ENCODE measurements at places on chromosomes 1 and 21.
A peak's percentile ranks its signal among the peaks of the same experiment; 100 is the strongest.

- DNase-seq = no peak
Measured at GRCh38 chr1:12581179-12581578, 36.8 kb downstream of the DHRS3 start.

DNA sequence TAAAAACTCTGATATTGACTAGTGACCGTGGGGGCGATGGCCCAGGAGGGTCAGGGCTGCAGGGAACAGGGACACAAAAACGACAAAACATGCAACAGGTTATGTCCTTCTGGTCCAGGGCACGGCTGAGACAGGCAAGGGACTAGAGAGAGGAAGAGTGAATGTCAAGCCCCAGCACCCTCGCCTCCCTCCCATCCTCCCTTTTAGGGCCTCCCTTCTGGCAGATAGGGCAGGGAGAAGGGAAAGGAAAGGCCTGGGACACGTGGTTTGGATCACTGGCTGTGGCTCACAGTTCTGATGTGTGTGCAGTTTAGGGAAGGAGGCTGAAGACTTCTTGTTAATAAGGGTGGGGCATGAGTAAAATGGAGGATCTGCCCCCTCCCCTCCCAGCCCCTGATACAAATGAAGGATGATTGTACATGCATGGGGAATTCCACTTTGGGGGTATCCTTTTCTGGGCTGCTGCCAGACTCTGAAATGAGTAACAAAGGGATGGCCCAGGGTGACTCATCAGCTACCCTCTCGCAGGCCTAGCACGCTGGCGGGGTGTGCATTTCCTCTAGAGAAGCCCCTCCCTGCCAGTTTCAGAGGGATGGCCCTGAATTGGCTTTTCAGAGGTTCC is 14.2 kb downstream of the CAPN2 start:
- peak; percentile 91 for DNase-seq

DNA sequence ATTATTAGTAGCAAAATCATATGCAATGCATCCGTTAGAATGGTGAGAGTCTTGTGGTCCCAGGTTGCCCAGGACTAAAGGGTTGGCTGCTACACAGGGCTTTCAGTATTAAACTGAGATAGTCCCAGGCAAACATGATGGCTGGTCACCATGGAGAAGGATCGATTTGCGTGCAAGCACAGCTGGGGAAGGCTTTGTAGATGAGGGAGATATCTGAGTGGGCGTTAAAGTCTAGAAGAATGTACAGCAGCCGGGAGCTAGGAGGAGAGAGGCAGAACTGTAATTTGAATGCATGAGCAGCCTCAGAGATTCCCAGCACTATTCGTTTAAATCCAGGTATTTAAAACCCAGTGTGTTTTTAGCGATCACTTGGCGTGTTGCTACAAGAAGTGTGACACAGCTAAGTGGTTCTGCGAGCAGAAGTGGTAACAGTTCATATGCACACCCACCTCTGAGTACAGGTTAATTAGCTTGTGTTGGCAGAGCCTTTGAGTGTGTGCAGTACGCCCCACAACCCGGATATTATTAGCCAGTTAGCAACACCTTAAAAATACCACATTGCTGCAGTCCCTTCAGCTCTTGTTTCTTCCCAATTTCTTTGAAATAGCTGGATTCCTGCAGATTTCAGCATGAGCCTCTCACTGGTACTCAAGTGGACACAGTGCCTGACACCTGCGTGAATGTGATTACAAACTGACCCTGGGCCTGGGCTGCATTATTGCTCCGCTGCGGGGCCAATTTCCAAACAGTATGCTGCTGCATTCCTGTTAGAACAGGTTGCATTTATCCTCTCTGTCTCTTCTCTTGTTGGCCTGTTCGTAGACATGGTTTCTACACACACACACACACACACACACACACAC is 67.2 kb upstream of the SCAF4 start:
- DNase-seq = no peak

DNA sequence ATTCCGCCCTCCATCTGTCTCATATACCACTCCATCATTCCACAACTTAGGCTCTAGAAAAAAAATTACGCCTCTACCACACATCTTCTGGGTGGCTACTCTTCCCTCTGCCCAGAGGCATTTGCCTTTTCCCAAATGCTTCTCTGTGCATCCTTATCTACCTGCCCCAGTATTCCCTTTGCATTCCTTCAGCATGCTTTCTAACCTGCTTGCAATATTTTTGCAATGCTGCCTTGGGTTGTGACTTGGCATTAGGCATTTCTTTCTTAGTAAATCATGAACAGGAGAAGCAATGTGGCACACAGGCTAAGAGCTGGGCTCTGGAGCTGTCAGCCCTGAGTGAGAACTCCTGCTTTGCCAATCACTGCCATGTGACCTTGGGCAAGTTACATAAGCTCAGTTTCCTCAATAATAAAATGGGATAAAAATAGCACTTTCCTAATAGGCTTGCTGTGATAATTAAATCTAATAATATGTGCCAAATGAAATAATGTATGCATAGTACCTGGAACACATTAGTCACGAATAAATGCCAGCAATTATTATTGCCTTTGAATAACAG is 276.0 kb downstream of the ASTN1 start:
- no peak for DNase-seq

DNA sequence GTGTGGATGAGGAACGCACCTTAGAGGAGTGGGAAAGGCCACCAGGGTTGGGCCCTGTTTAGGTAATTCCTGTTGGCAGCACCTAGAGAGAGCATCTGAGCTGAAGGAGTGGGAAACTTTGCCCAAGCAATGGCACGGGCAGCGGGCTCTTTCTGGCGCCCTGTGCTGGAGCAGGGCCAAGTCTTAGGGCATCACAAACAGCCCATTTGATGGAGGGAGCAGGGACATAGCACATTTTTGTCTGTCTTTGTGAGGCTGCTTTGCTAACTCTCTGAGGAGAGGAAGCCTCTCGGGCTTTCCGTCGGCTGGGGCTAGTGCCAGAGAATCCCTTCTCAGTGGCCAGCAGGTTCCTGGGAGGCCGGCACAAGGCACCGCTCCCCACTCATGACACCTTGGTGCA is 22.5 kb upstream of the CNTN2 start:
- DNase-seq = no peak

- no peak for DNase-seq
Measured at GRCh38 chr1:53306168-53306567, 21.7 kb downstream of the LRP8 start.

DNA sequence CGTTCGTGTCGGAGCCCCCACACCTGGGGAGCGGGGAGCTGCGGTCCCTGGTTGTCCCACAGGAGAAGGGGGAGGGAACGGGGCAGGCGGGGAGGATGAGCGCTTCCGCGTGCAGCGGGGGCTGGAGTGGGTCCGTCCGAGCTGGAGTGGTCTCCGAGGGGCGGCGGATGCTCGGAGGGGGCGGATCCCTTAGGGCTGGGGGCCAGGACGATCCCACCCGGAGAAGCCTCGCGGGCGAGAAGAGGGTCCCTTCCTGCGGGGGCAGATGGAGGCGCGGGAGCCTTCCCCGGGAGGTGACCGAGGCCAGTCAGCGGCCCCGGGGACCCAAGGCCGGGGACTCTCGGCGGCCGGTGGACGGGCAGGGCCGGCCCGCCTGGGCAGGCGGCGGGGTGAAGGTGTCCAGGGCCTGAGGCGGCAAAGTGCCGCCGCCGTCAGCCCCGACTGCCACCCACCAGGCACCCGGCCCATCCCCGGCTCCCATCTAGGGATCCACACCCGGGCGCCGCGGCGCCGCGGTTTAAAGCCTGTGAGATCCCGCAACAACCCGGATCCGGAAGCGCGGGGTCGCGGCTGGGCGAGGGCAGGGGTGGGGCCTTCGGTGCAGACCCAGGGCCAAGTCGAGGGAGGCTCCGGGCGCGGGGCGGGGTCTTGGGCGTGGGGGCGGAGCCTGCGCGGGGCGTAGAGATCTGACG is 5.3 kb upstream of the CCDC27 start:
- DNase-seq = peak; percentile 22

DNA sequence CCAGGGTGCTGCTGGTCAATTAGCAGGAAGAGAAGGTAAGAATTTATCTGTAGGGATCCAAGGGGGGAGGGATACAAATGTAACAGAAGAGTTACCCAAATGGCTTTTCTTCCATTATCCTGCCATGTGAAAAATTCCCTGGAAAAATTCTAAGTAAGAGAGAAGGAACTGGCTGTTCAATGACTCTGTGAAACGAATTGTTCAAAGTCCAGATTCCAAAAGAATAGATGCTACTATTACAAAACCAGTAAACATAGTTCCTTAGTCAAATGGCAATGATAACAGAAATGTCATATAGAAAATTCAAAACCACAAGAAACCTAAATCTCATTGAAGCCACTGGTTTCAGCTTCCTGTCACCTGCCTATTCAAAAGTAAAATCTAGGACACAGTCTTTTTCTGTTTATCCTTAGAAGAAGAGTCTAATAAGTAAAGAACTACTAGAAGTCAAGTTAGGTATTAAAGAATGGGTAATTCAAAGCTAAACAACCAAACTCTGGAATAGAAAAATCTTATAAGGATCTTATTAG is 102.6 kb downstream of the ZNF644 start:
- DNase-seq = no peak

- DNase-seq = no peak
Measured at GRCh38 chr1:222996310-222996975, 146.6 kb downstream of the TLR5 start.

DNA sequence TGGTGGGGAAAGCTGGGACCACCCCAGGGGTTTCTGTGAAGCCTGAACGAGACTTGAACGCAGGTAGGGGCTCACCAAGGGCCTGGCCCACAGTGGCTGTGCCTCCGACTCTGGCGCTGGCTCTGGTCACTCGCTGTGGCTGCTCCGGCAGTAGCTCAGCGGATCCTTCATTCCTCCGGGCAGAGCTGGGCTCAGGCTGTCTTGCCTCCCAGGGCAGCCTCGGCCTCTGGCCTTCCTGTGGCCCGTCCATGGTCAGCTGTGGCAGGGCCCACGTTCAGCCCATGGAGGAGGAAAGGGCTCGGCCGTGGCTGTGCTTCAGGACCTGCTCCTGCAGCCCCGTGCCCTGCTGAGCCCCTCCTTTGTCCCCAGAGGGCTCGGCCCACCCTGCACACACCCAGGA is 162.9 kb upstream of the C1orf174 start:
- no peak for DNase-seq

DNA sequence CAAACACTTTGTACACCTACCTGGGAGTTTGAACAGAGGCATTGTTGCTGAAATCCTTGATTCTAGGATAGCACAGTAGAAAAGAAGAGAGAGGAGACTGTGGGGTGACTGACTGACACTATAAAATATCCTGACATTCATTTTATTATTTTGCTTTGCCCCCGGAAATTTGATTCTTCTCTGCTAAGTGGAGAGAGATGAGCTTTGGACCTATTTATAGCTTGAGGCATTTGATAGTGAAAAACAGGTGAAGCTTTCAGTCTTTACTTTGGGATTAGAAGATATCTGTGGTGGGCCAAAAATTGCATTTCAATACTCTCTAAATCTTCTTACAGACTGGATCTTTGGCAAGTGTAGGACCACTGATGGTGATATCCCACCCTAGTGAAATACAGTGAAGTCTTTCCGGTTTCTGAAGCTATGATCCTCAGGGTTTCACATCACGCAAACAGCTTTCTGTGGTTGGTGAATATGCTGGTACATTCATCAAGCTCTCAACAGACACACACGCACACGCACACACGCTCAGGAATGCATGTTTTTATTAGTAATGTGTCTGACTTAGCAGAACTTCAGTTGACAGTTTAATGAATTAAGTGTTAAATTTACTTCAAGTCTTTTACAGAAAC is at the start of gene AMPD1:
Gene AMPD1 (minus strand): TSS at position 117 of the 629 bp plus-strand sequence. CDS start 75 bp downstream, at position 42.
- DNase-seq = peak; percentile 59

DNA sequence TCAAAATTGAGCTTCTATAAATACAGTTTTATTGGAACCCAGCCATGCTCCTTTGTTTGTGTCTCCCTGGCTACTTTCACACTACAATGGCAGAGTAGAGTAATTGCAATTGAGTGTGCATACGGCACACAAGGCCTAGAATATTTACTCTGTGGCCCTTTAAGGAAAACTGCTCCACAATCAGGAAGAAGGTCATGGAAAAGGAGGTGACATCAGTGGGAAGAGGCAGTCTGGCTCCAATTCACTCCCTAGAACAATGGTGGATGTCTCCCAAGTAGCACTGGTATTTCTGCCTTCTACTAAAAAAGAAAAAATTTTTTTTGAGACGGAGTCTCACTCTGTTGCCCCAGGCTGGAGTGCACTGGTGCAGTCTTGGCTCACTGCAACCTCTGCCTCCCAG is 51.3 kb downstream of the KRTAP19-8 start:
- DNase-seq = no peak

DNA sequence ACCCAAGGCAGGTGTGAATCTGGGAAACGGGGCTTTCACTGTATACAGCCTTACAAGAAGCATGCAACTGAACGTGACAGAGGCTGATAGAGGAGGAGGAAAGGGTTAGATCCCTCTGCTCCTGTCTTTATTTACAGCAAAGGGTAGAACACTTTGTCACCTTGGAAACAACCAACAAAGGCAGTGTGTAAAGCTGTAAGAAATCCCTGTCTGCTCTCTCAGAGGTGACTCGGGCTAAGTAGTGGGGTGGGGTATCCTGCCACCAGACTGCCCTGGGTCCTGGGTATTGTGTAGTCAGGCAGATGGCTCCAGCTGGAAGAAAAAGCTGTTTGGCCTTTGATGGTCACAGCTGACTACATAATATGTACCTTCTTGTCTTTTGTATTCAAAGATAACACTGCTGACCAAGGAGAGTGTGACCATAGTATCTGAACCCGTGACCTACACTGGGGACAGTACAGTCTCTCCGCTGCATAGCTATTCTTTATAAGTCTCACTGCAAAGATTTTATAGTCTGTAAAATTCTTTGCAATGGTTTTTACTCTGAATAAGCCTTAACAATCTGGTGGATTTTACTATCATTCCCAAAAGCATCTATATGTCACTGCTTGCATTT is 22.1 kb upstream of the POU2F1 start:
- DNase-seq = no peak

DNA sequence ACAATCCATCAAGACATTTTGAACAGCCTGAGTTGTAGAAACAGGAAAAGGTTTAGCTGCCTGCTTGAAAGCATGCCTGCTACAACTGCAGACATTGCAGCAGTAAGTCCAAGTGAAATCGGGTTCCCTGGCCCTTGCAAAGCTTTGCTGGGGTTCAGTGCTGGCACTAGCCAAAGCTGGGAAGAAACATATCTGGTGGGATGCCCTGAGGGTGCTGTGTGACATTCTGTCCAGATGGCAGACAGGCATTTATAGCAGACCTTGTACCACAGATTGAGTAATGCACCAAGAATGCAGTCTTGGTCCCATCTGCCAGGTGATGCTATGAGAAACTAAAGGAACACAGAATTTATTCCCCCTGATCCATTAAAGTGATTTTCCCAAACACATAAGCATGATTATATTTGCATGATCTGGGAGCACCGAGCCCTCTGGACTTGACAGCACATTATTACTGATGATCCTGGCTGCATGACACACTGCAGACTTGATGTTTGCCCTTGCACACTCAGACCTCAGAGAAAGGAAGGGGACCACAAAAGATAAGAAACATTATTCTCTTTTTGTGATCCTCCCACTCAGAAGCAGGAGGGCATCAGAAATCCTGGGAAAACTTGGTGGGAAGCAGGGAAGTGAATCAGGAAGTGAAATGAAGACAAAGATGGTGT is 223.7 kb upstream of the FAM78B start:
- no peak for DNase-seq

- no peak for DNase-seq
Measured at GRCh38 chr1:231315887-231316286, 21.8 kb downstream of the EXOC8 start.

- DNase-seq = no peak
Measured at GRCh38 chr1:29839726-29840125, 603.4 kb downstream of the PTPRU start.

GRCh38 chr1:203072002-203072602 is 13.7 kb downstream of the MYOG start:
- DNase-seq = no peak

Measured in fibroblast of skin of left biceps (primary cell).